NCI-H1417 (cell line): ENCODE measurements at places on chromosomes 12 and 14.

GRCh38 chr12:24360461-24360860 lies 411.0 kb upstream of the SOX5 start:
- no peak for DNase-seq

GRCh38 chr14:32933629-32934072 lies 5.0 kb upstream of the NPAS3 start:
- DNase-seq = no peak

DNA sequence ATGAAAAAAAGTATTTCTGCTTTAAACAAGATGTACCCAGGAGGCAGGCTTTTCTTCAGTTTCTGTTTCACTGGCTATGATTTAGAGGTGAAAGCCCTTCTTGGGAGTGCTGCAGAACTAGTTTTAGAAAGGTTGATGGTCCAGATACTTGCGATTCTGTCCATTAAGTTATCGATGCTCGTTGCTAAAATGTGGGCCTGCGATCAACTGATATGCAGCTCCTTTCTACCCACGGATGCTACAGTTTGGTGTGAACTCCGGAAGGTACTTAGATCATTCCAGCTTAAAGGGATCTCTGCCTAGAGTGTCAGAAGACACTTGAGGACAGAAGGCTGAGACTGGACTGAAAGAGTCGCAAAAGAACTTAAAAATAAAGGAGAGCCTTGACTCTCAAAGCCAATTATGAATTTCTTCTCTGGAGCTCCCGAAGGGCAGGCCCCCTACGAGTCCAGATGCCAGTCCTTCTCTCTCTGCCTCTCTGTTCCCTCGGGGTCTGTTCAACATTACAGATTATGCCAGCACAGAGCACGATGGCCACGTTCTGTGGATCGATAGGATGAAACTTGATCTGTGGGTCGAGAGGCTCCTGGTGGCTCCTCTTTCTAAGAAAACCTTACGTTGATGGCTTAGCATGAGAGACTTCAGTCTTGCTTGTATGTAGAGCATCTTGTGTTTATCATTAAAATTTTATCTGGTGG lies 40.0 kb downstream of the FBXW8 start:
- DNase-seq = no peak

- DNase-seq = no peak
These were observed 1088.3 kb upstream of the SEL1L start for GRCh38 chr14:82621881-82622450.

DNA sequence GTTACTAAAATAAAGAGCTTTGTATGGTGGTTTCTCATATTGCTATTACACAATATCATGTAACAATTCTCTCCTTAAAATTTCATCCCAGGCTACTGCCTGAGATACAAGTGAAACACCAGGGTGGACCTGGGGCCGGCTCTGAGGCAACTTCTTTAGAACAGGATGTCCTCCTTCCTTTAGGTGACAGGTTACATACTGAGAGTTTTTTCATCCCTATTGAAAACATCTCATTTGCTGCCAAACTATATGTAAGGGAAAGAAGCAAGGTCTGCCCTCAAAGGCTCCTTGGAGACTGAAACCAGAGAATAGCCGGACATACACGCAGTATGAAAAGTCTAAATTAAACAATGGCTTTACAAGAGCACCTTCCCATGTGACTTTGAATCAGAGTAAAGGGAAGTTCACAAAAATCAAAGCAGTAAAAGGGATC lies 139.9 kb downstream of the DUSP6 start:
- no peak for DNase-seq

DNA sequence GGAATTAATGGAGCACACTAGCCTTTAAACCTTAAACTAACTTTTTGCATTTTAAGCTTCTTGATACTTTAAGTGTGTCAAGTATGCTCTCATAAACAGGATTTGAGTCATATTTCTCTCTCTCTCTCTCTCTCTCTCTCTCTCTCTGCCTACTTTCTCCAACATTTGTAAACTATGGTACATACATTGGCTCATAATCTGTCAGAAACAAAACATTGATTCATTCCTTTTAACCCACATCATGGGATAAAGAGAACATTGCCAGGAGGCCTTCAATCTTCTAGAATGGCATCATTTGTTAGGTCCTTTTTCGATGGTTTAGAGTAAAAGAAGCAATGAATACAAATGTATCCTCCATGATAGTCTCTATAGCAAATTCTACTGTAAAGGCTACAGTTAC lies 81.6 kb upstream of the RERGL start:
- DNase-seq = no peak
